ENCODE measurements at places on chromosomes 12 and 14.

DNA sequence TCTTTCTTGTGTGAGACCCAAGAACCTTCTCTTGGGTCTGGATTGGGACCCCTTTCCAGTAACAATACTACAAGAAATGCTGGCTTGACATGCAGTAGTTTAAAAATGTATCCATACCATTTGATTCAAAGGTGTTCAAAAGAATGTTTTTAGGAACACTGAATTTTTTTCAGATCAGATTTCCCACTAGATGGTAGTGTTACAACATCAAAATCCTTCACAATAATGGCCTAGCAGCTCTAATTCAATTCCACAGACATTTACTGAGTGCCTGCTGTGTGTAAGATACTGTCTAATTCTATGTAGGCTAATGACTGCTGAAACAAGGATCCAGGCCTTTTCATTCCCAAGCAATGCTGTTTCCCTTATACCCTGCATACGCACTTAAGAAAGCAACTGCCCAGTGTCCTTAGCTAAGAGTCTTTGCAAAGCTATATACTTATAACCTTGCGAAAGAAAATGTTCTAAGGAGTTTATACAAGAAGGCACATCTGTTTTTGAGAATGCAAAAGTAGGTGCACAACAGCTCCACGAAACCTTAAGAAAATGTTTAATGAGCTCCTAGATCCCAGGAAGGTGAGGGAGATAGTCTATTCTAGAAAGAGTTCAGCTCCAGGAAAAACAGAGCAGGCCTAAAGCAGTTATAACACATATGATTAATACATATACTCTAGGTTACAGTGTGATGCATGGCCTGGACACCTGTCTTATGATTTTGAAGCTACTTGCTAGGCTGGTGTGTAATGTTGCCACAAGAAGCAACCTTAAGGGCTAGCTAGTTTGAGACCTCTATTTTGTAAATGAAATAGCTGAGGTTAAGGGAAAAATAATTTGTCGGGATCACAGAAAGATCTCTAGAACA, 50.9 kb upstream of the PKP2 start:
- no peak for DNase-seq

- no peak for DNase-seq
Observed at GRCh38 chr12:67921286-67921685, 68.0 kb upstream of the IFNG-AS1 start.

GRCh38 chr12:31558521-31558920, 32.4 kb downstream of the DENND5B start:
- DNase-seq, result no peak

- no peak for DNase-seq
Observed at GRCh38 chr14:28756884-28757570, 9.6 kb upstream of the FOXG1 start.

GRCh38 chr14:81679226-81679625, 145.6 kb upstream of the SEL1L start:
- DNase-seq, result no peak

DNA sequence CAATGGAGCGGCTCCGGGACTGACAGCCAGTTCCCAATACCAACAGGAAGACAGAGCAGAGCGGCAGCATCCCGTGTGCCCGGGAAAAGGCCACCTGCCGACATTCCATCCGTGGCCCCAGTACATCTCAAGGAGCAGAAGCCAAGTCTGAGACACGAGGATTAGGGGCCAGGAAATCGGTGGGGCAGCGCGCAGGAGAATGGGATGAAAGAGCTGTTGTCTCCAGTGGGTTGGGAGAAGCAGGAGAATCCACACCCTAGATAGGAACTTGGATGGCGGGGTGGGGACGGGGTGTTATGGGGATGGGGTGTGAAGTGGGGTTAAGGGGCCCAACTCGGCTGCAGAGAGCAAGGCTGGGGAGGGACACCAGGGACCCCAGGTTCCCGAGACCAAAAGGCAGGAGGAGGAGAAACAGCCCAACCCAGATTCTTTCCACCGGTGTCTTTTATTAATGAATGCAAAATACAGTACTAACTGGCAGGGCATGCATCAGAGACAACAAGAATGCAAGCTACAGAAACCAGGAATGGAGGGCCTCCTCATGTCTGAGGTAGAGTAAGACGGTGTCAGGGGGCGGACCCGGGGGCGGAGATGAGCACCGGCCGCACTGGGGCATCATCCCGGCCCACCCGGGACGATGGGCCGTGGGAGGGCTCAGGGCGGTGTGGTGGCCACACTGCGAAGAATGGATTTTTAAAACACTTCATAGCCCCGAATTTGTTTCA, 50.3 kb downstream of the BEGAIN start:
- peak; percentile 16 for DNase-seq

DNA sequence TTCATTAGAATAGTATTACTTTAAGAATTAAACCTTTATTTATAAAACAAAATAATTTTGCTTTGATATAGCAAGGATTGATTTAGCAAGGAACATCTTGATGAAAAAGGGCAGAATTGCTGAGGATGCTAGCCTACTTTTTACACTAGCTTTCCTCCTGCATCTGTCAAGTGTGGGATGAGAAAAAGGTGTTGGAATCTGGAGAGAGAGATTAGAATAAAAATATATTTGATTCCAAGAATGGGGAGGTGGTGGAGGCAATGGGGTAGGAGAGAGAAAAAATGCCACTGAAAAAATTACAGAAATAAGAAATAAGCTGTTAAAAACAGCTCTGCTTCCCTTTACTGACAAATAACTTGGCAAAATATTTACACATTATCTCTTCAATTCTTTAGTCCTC, 98.9 kb downstream of the NUMB start:
- DNase-seq, result no peak

DNA sequence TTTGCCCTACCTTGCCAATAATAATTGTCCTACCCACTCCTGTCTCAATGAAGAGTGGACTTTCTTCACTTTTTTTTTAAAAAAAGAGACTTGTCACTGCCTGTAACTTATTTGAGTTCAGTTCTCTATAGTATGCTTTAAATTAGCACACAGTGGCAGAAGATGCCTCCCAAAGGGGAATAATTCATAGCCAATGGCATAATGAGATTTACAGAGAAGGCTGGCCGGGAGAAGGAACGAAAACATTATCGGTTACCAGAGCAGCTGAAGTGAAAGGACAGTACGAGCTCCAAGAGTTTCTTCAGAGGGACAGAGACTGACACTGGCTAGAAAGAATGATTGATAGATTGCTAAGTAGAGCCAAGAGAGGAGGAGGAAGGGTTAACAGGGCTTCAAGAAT, 356.3 kb downstream of the EMP1 start:
- DNase-seq, result no peak

DNA sequence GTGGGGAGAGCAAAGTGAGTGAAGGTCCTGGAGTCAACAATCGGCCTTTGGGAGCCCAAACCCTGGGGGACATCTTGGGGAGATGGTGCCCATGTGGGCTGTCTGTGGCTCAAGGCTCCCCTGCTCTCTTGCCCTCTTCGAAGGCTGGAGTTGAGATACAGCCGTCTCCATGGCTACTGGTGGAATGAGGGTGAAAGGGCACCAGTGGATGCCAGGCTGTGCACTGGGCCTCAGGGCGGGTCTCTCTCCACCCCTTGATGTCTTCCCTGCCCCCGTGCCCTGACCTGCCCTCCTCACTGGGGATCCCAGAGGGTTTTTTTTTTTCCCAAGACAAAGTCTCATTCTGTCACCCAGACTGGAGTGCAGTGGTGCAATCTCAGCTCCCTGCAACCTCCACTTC, 2.0 kb upstream of the ANKRD9 start:
- no peak for DNase-seq

DNA sequence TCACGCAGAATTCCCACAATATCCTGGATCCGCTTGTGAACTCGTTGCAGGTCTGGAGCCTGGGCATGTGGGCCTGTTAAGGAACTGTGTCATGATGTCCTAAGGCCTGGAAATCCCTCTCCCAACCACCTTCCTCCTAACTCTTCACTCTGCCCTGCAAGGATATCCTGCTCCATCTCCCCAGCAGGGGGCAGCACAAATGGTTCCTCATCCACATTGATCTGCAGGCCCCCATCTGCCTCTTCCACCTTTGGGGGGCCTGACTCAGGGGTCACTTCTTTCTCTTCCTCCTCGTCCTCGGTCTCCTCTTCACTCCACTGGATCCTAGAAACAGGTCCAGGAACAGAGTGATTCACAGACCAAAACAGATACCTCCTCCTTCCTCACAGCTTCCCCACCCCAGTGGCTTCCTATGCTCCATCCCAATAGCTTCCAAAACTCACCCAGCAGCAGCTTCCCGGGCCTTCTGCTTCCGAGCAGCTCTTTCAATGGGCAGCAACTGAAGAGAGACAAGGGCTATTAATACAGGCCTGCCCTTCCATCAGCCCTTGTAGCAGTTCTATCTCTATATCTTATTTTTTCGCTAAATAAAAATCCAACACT, 4.5 kb downstream of the NOP2 start:
- peak; percentile 93 for DNase-seq

DNA sequence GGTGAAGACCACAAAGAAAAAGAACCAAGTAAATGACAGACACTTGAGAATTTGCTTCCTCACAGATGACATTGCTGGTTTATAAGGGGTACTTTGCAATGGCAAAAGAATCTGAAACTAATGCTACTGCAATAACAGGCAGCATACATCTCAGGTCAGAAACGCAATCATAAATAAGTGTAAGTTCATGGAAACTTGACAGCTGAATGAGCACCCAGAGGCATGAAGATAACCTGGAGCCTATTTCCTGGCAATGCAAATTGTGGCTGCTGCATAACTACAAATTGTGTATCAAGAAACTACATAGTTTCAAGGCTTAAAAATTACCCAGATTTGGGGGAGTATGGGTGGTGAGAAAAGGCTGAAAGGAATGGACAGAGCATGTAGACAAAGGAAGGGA, 8.5 kb upstream of the MYO1A start:
- DNase-seq, result no peak

DNA sequence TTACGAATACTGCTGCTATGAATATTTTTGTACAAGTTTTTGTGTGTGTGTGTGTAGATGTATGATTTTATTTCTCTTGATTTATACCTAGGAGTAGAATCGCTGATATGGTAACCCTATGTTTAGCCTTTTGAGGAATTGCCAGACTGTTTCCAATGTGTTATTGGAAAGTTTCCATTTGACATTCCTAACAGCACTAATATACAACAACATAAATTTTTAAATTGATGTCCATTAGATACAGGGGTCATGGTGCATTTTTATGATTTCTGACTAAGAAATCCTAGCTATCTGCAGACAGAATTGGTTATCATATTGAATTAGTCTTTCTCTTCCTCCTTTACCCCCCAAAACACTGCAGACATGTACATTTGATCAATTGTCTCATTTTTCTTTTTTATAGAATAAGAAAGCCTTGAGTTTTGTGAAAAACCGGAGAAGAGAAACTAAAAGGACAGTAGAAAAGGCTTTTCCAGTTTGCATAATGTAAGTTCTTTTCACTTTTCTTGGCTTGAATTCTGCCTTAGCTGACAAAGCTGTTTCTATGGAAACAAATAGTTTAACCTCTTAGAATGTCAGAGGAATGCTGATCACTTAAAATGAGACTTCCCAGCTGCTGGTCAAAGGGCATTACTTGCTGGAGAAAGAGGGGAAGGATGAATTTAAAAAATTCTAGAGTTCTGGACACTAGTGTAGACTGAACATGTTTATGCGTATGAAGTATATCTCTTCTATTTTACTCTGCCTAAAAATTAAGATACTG, 28.2 kb downstream of the PALS1 start:
- no peak for DNase-seq

GRCh38 chr12:77387214-77387613, 321.8 kb upstream of the E2F7 start:
- no peak for DNase-seq

DNA sequence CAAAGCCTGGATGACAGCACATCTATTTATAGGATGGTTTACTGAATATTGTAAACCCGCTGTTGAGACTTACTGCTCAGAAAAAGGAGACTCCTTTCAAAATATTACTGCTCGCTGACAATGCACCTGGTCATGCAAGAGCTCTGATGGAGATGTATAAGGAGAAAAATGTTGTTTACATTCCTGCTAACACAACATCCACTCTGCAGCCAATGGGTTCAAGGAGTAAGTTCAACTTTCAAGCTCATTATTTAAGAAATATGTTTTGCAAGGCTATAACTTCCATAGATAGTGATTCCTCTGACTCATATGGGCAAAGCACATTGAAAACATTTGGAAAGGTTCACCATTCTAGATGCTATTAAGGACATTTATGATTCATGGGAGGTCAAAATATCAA, 201.7 kb downstream of the SNAPC1 start:
- DNase-seq, result no peak

DNA sequence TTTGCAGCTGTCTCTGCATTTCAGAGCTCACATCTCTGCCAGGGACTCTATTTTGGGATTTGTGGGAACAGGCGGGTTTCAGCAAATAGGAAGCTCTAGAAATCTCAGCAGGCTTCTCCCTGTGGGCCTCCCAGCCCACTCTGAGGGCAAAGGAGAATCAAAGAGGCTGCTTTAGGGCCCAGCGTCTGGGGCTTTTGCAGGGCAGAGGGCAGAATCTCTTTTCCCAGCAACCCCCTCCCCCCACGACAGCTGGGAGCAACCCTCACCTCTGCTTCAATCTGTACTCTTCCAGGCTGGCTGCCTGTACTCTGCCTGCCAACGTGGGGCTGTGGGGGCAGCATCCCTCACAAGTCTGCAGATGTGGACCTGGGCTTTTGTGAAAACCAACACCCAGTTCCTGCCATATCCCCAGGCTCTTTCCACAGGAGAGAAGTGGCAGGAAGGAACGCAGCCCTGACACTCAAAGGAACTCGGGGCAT, 529.6 kb upstream of the TBX3 start:
- DNase-seq, result no peak

GRCh38 chr12:2244013-2244861, 191.4 kb downstream of the CACNA1C start:
- no peak for DNase-seq

GRCh38 chr12:98470469-98471082, 44.8 kb upstream of the TMPO start:
- no peak for DNase-seq

GRCh38 chr12:124898200-124898922, 16.1 kb downstream of the UBC start:
- DNase-seq, result peak; percentile 78

- DNase-seq, result no peak
Observed at GRCh38 chr14:36579573-36580140, 2.8 kb downstream of the NKX2-8 start.

DNA sequence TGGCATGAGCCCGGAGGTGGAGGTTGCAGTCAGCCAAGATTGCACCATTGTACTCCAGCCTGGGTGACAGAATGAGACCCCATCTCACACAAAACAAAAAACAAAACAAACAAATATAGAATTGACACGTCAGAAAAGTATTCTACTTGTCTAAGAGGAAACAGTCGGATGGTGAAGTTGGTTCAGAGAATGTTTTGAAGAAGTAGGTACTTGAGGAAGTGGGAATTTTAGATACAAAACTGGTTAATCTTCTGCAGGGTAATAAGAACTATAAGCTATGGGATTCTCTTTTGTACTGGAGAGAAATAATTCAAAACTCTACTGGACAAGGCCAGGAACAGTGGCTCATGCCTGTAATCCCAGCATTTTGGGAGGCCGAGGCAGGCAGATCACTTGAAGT, 14.6 kb upstream of the TCTN1 start:
- DNase-seq, result no peak

DNA sequence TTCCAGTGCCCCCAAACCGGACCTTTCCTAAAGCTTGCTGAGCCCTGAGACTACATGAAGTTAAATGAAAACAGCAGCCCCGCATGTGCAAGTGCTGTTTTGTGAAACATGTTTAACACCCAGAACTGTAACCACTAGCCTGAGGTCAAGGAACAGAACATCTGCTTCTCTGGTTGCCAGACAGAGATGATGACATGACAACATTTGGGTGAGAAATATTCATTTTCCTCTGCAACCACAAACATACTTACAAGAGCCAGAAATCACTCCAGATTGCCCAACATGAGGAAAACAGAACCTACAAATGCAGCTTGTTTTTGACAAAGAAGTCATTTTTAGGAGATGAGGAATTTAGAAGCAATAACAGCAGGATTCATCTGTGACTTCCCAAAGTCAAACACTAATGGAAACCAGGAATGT, 110.4 kb downstream of the BCAT1 start:
- DNase-seq, result no peak

Data from posterior cingulate gyrus (tissue), 11 donors.